ENCODE measurements at places on chromosomes 4 and X. TPM values are rescaled to one million over a fixed set of nuclear protein-coding genes. Genes with fewer than 3 reads are reported as not detected.

GRCh38 chr4:138406876-138407275, 164.7 kb upstream of the SLC7A11 start:
- no peak for DNase-seq

- DNase-seq = no peak
These were observed 76.4 kb downstream of the LEF1 start for GRCh38 chr4:108092288-108092687.

- DNase-seq = peak; percentile 72
These were observed 448 bp downstream of the TLL1 start for GRCh38 chr4:165873298-165874071.

DNA sequence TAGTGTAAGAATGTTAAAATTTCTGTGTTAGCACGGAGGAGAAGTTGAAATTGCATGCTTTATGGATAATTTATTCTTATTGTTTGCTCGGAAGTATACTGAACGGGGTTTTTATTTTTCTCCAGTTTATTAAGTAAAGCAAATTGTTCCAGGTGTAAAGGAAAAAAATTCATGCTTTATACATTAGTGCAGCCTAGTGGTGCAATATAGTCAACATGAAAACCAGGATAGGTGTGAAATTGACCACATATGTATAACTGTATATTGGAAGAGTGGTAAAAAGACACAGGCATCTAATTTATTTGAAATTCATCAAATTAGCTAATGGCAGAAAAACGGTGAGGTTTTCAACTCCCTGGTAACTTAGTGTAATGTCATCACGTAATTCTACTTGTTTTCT, 959 bp downstream of the BRS3 start:
- DNase-seq = no peak

GRCh38 chr4:181688872-181689271, 554.3 kb upstream of the TENM3 start:
- DNase-seq = no peak

- DNase-seq = no peak
These were observed 55.4 kb downstream of the MAML3 start for GRCh38 chr4:140098455-140099160.

- no peak for DNase-seq
These were observed 44.5 kb downstream of the SCFD2 start for GRCh38 chr4:53321151-53321983.

DNA sequence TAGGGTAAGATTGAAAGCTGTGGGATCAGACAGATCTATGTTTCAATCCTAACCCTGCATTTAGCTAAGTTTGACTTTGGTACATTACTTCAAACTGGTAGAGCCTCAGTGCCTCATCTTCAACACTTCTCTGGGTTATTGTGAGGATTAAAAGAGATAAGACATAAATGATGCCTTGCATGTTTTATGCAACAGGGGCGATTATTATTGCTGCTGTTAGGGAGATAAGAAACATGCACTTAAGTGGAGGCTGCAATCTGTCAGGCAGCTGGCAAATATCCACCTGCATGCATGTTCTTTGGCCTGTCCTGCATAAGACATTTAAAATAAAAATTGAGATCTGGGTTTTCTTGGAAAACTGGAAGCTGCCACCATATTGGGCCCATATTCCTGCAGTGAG, 24.6 kb downstream of the UNC5C start:
- DNase-seq = no peak

FANCB gene
- polyA plus RNA-seq = 1.4 TPM
